ENCODE measurements at places on chromosomes 1 and 21. TPM values are rescaled to one million over a fixed set of nuclear protein-coding genes. Genes with fewer than 3 reads are reported as not detected.

DNA sequence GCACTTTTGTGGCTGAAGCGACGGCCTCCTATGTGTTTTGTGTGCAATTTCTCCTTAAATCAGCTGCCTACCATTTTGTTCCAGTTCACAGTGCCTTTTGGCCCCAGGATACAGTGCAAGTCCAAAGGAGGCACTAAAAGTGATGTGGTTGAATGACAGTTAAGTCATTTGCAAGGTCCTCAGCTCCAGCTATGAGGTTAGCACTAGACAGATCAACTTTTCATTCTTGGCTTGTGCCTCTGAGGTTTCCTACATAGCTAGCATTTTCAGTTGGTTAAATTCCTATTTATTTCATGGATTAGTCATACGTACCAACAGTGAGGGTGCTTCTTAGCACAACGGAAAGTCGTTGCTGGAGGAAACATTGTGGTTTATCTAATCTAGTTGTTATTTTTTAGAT lies 59.3 kb upstream of the NTPCR start:
- DNase-seq = no peak

DNA sequence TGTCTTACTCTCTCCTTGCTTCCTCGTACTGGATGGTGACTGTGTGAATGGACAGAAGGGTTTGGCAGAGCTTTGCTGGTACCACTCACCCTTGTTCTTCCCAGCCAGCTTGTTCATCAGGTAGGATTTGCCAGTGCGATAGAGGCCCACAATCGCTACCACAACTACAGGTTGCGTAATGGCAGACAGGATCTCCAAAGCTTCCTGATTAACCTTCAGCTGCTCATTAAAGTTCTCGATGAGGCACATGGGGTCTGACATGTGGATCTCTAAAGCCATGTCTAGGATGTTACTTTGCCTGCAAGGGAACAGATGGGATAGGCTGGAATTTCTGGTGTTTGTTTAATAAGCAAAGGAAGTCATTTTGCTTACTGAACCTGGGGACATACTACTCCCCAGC lies 3.4 kb downstream of the GBP5 start:
- DNase-seq = no peak

Gene ZNF326
- 9.3 TPM for total RNA-seq

Gene ATP1A4
- not detected for total RNA-seq

Gene ARID4B
- 62.0 TPM for total RNA-seq

Measured in dermis blood vessel endothelial cell (primary cell).